Astrocyte of the cerebellum (primary cell): ENCODE measurements at places on chromosomes 6 and 20.
A peak's percentile ranks its signal among the peaks of the same experiment; 100 is the strongest.

GRCh38 chr6:156928972-156929371 lies 151.8 kb downstream of the ARID1B start:
- DNase-seq = no peak

- no peak for DNase-seq
Measured at GRCh38 chr6:169837529-169838250, 86.3 kb downstream of the ERMARD start.

DNA sequence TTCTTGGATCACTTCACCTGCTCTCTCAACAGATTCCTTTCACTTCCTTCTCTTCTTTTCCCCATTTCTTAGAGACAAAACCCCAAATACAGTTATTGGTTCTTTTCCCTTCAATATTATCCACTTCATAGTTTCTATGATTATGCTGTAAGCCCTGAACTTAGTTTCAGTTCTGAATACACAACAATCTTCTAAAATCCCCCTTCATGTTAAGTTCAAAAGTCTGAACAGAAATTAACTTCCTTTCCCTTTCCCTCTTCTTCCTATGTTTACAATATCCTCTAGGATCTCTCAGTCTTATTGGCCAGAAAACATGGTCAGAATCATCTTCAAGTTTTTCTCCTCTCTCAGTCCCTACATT lies 57.7 kb downstream of the OGFRL1 start:
- no peak for DNase-seq

DNA sequence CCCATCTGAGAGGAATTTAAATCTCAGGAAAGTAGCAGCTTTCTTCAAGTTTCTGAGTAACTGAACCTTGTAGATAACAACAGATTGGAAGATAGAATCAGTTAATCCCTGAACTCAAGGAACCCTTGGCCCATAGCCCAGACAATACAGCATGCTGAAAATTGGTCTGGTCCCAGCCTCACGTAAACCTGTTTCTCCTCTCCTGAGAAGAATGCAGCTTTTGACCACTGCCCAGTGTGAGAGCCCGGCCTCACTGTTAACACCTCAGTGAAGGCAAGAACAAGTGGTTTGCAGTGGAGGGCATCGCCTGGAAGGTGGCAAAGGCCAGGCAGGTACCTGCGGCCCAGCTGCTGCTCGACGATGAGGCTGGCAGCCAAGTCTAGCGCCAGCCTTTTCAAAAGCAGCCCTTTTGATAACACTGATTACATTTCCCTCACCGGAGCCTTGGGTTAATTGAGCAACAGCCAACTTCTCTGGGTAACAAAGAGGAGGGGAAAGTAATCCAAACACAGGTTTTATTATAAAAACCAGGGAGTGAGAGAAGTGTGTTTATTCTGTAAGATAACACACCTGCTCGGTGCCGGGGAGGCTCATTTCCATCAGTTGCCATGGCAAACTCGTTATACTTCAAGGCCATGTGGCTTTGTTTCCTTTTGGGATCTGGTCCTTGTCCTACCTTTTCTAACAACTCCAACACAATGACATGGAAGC lies 54.0 kb downstream of the TRAF3IP2 start:
- no peak for DNase-seq

- DNase-seq = no peak
Measured at GRCh38 chr20:54228841-54229240, 21.0 kb downstream of the PFDN4 start.

- no peak for DNase-seq
Measured at GRCh38 chr20:18267815-18268214, 20.5 kb upstream of the ZNF133 start.

DNA sequence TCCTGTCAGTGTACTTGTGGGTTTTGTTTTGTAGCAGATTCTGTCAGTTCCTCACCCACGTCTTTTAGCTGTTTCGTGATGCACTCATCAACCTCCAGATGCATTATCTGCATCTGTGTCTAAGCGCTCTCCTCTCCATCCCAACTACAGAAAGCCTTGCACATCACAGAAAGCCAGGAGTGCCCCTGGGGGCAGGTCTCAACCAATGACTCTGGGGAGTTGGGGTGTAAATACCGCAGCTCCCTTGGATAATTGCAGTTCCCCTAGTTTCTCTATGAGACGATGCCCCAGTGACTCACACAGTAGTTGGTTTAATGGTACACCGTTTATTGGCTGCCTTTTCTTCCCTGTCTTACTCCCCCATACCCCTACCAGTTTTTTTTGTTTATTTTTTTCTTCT lies 158.1 kb downstream of the SOX4 start:
- DNase-seq = no peak

DNA sequence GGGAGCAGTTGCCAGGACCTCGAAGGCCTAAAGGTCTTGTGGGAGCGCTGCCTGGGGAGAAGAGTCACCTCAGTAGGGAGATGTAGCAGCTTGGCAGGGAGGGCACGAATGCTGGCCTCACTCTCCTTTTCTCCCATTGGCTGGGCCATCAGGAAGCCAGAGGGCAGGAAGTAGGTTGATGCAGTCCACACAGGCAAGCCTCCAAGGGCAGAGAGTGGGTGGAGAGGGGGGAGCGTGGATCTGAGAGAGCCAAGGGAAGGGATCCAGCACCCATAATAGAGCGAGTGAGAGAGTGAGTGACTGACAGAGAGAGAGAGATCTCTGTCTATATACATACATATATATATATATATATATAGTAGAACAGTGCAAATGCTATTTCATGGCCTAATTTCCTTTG lies 215.3 kb upstream of the LRFN2 start:
- DNase-seq = no peak

DNA sequence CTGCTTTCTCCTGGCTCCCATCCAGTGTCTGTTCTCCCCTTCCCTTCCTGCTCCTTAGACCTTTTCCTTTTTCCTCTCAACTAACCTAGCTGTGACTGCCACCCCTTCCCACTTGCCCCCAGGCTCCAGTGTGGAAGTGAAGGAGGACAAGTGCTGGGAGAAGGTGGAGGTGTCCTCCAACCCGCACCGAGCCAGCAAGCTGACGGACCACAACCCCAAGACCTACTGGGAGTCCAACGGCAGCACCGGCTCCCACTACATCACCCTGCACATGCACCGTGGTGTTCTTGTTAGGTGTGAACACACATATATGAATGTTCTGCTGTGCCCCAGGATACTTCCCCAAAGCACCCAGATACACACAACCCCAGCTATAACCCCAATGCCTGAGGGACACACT lies 18.5 kb downstream of the CUL9 start:
- DNase-seq = no peak

GRCh38 chr20:21490105-21490504 lies 23.8 kb downstream of the NKX2-2 start:
- no peak for DNase-seq

GRCh38 chr6:7545316-7546019 lies 4.0 kb downstream of the DSP start:
- no peak for DNase-seq

- no peak for DNase-seq
Measured at GRCh38 chr6:28802417-28803336, 121.1 kb downstream of the TRIM27 start.

DNA sequence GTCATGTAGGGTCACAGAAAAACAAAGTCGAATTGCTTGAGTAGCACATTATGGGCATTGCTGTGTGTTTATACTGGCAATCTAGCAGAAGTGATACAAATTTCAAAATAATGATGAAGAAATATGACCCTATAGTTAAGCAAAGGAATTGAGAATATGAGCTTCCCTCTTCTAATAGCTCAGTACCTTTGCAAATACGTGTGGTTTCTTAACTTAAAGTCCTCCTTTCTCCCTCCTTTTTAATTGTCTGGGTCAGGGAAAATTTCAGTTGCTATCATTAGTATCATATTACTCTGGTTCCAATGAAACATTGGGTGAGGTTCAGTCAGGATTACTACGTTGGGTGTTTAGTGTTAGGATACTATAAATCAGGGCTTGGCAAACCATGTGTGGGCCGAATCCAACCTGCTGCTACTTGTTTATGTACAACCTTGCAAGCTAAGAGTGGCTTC lies 166.8 kb upstream of the CARMIL1 start:
- DNase-seq = no peak

DNA sequence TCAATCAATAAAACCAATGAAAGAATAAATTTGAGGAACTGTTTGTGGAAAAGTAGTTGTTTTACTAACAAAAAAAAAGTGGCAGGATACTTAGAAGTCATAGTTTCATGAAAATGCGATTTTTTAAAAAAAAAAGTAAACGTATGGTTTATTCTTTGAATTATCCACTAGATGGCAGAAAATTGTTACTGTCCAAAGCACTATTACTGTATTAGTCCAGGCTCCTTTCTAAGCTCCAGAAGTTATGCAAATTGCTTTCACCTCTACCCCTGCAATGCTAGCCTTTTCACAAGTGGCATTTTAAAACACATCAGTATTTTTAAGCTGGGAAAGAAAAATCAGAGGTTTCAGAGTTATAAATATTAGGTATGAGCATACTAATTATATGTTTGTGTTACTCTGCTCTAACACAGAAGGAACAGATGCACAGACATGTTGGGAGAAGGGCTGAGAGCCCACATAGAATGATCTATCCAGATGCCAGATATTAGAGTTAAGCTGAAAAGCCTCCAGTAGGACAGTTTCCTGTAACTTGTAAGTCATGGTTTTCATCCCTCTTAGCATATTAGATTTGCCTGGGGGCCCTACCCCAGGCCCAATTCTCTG lies 63.9 kb downstream of the FHL5 start:
- DNase-seq = peak; percentile 23

DNA sequence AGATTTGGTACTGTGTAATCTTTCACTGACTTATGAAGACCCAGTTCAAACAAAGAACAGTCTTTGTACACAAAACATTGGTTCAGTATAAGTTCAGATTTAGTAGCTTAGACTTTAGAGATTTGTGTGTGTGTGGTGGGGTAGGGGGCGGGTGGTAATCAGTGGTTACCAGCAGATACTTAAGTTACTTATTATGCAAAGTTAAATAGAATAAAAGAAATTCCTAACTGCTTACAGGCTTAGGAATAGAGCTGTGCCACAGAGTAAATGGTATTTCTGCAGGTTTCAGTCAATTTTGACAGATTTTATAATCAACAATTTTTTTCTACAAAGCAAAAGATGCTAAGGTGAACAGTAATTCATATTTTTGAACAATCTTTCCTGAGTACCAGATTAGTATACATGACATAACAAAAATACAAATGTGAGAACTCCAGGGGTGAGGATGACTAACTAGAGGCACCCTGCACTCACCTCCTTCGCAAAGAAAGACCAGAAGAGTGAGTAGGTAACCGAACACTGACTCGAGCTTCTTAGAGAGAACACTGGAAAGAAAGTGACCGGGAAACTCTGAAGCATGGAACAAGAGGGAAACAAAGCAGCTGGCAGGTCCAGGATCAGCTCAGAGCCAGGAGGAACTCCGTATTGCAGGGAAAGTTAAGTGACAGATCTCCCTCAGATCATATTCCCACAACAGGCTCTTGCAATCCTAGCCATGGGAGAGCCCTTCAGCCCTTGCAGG lies 560.6 kb downstream of the COL12A1 start:
- DNase-seq = no peak

DNA sequence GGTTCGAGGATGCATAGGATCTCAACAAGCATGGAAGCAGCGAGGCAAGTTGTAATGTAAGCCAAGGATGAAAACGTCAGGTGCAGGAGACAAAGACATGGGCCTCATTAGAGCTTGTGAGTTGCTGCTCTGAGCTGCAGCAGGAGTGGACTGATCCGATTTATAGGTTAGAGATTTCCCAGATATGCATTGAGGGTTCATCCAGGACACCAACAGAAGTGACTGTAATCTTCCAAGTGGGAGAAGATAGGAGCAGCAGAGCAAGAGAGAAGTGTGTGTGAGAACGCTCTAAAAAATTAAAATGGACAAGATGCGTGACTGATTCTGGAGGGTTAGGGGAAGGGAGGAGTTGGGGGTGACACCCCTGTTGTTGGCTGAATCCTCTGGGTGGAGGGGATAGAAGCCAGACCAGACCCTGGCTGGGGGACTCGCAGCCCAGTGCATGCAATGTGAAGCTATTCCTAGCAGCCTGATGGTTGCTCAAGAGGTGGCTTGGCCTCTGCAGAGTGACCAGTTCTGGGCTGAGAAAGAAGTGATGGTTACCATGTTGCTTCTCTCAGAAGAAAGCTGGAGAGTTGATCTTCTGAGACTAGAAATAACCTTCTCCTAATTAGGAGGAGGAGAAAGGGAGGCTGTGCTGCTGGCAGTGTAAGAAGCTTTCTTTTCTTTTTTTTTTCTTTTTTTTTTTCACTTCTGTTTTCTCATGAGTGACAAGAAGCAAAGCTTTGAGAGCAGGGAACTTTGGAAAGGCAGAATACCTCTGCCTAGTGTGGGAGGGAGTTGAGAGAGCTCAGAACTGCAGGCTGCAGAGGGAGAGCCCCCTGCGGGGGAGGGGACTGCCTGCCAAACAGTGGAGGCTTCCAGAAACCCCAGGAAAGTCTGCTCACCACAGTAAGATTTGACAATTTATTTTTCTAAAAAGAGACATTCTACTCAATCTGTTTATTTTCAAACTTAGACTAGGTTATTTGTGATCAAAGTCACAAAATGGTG lies 116.9 kb downstream of the SLX4IP start:
- no peak for DNase-seq

GRCh38 chr6:138026342-138026741 lies 80.9 kb downstream of the PERP start:
- DNase-seq = no peak

DNA sequence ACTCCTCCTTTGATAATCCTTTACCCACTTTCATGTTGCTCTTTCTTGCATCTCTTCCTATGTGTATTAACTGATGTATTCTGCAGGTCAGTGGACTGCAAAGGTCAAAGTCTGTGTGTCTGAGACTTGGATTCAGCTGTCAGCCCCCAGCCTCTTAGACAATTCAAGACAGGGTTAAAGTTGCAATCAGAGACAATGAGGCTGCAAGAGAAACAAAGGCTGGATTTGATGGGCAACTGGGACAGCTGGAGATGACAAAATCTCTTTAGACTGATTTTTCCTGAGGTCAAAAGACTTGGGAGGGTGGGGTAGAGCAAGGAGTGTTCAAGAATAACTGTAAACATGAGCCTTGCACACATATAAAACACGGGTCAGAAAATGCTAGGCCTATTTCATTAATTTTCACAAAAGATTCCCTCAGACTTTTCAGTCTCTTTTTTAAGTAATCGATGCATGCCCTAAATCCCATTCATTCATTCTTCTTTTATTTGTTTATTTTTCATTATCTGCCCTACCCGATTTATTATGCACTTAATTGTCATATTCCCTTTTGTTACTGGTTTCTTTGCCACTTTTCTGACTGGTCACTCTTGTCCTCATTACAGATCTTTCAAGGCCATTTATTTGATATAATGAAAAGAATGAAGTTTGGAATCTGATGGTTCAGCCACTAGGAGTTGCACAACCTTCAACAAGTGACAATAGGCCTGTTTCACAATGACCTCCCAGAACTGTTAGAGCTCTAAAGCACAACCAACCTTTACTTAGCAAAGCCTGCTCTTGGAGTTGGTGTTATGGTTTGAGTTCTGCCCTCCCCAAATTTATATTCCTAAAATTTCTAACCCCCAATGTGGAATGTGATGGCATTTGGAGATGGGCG lies 33.8 kb upstream of the AKAP12 start:
- no peak for DNase-seq

- no peak for DNase-seq
Measured at GRCh38 chr20:61733891-61734732, 331.6 kb downstream of the TAF4 start.
